ENCODE measurements at places on chromosomes 3 and 15. TPM values are rescaled to one million over a fixed set of nuclear protein-coding genes. Genes with fewer than 3 reads are reported as not detected.

- no peaks in the 10 kb centered on the region for H3K36me3 ChIP-seq
- DNase-seq, result peak; percentile 26
- H3K27me3 ChIP-seq, result no peaks in the 10 kb centered on the region
- no peak overlapping the region for H3K27ac ChIP-seq
- H3K4me1 ChIP-seq, result peaks cover 2% of the 10 kb centered on the region
Observed at GRCh38 chr3:13507570-13508339, 27.6 kb downstream of the HDAC11 start.

DNA sequence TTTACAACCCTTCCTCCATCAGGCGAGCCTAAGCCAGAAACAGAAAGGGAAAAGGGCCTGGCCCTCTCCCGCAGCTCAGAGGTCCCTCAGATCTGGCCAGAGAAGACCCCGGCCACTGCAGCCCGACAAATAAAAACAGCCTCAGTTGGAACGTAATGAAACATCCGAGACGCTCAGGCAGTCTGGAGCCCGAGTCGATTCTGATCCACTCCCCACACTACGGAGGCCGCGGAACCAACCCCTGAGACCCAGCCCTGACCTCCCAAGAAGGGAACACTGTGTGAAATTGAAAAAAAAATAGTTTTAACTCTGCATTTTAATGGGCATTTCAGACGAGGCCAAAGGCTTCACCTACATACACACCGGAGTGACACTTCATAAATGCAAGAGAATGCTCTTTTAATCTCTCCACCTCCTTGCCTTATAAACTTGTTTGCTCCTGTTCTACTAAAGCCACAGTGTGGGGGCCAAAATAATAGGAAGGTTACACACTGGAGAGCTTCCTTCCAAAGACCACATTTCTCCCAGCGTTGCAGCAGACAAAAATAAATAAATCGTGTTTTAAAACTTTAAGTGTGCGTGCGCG is 3.7 kb downstream of the MEIS2 start:
- DNase-seq, result no peak
- no peaks in the 10 kb centered on the region for H3K4me1 ChIP-seq
- no peaks in the 10 kb centered on the region for H3K27me3 ChIP-seq
- H3K36me3 ChIP-seq, result peaks cover 8% of the 10 kb centered on the region

DNA sequence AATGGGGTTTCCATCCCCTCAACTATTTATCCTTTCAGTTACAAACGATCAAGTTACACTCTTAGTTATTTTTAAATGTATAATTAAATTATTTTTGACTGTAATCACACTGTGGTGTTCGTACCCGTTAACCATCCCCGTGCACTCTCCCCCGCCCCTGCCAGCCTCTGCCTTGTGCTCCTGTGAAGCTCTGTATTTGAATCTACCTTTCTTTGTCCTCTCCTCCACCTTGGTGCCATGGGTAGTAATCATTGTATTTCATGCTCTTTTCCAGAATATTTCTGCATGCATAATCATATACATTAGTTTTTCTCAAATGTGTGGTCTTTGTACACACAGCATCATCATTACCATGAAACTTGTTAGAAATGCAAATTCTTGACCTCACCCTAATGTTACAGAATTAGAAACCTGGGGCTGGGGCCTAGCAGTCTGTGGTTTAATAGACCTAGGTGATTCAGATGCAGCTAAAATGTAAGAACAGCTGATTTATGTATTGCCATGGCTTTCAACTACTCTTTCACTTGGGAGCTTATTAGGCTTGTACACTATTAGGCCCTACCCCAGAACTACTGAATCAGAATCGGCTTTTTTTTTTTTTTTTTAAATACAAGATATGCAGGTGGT is 91.5 kb downstream of the STT3B start:
- H3K27ac ChIP-seq, result no peak overlapping the region
- H3K4me3 ChIP-seq, result no peak overlapping the region
- DNase-seq, result no peak
- no peaks in the 10 kb centered on the region for H3K4me1 ChIP-seq

DNA sequence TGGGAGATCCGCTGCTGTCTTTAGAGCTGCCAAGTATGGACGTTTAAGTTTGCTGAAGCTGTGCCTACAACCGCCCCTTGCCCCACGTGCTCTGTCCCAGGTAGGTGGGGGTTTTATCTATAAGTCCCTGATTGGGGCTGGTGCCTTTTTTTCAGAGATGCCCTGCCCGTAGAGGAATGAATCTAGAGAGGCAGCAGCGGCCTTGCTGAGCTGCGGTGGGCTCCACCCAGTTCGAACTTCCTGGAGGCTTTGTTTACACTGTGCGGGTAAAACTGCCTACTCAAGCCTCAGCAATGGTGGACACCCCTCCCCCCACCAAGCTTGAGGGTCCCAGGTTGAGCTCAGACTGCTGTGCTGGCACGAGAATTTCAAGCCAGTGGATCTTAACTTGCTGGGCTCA is 83.4 kb upstream of the FGF7 start:
- DNase-seq, result no peak
- H3K36me3 ChIP-seq, result no peaks in the 10 kb centered on the region
- no peaks in the 10 kb centered on the region for H3K4me1 ChIP-seq
- no peak overlapping the region for H3K27ac ChIP-seq

DNA sequence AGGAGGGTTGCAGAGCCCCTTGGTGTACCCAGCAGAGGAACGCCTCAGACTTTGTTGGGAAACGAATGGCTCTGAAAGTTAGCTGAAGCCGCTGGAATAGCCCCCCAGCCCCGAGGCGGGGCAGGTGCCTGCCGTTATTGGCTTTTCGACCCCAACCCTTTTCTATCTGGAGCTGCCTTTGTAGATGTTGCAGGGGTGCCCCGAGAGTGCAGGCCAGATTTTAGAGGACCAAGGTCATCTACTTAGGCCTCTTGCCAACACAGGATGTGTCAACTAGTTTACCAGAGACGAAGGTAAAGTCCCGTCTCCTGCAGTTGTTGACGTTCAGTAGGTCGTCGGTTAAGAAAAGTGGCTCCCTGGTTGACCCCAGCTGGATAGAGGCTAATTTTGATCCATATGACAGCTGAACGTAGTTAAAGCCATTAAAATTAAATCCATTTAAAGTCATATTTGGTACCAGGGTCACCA is 579 bp upstream of the UBE3A start:
- no peaks in the 10 kb centered on the region for H3K4me1 ChIP-seq
- H3K27ac ChIP-seq, result peak overlapping the region; percentile 82
- no peaks in the 10 kb centered on the region for H3K36me3 ChIP-seq
- DNase-seq, result peak; percentile 43

DNA sequence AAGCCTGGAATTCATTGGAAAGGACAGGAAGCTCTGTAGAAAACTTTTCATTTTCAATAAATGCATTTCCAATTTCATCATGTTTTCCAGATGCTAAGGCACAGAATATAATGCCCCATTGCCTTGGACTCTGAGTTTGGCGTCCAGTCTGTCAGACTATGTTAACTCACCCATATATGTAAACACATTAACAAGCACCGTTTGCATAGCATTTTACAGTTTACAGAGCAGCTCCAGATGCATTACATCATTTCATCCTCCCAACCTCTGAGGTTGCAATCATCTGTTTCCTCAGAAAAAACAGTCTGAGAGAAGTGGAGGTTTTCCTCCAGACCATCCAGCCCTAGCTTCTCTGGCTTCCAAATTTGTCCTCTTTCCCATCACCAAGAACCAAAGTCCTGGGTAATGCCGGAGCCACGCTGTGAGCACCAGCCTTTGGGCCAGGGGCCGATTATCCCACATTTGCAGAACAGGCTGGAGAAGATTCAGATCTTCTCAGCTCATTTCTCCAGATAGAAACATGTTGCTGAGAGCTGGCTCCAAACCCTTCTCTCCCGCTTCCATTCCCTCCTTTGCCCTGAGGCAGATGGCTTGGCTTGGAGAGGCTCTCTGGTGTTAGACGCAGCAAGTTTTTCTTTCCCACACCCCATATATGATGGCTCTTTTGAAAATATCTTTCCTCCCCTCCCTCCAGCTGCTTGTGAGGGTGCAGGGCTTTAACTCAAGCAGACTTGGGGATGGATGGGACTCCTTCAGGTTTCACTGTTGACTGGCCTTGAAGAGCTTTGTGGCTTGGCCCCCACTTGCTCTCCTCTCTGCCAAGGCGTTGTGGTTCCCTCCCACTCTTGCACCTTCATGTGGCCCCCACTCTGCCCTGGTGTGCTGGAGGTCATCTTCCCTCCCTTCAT is 26.0 kb downstream of the CYP19A1 start:
- no peak overlapping the region for H3K4me3 ChIP-seq
- H3K27ac ChIP-seq, result peak overlapping the region; percentile 25
- no peaks in the 10 kb centered on the region for H3K36me3 ChIP-seq
- peaks cover 4% of the 10 kb centered on the region for H3K4me1 ChIP-seq
- H3K27me3 ChIP-seq, result no peaks in the 10 kb centered on the region
- DNase-seq, result peak; percentile 48

DNA sequence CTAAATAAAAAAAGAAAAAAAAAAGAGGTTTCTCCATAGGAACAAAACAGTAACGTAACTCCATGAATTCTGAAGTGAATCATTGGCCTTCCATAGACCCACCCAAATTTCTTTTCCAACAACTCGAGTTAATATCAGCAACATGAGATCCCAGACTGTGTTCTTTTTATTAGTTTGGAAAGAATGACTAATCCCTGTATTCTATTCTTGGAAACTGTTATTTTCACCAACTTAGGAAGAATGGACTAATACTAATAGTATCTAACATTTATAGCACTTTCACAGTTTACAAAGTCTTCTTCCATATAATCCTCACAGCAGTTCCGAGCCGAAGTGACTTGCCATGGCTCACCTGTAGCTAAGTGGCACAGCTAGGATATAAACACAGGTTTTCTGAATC is 72.7 kb upstream of the SLC4A7 start:
- H3K27me3 ChIP-seq, result no peaks in the 10 kb centered on the region
- H3K27ac ChIP-seq, result peak overlapping the region; percentile 15
- no peaks in the 10 kb centered on the region for H3K36me3 ChIP-seq

DNA sequence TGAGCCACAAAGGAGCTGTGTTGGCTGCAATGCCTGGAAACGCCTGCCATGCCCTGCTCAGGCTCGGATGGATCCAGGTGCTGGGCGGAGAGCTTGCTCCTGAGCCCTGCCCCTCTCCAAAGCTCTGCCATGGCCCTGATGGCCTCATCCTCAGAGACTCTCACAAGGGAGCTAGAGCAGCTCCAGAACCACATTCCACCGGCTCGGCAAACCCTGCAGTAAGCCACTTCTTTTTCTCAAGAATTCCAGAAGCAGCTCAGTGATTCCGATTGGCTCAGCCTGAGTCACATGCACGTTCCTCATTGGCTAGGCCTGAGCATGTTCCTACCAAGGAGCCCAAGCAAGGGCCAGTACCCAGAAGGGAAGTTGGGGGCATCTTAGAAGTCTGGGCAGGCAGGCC is 24.8 kb downstream of the TPRA1 start:
- H3K4me1 ChIP-seq, result no peaks in the 10 kb centered on the region
- H3K27me3 ChIP-seq, result no peaks in the 10 kb centered on the region
- H3K27ac ChIP-seq, result no peak overlapping the region
- no peaks in the 10 kb centered on the region for H3K36me3 ChIP-seq

FAM81A gene
- 0.33 TPM for total RNA-seq

Data from fibroblast of lung (primary cell).